HEK293T (cell line): ENCODE measurements at places on chromosomes 7 and 10.

DNA sequence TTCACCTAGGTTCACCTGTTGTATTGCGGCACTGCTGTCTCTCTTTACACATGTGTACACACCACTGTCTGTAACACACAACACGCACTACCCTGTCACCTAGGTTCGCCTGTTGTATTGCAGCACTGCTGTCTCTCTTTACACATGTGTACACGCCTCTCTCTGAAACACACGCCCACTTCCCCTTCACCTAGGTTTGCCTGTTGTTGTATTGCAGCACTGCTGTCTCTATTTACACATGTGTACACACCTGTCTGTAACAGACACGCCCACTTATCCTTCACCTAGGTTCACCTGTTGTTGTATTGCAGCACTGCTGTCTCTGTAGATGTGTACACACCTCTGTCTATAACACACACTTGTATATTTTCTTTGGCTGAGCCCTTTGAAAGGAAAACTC is 51.5 kb downstream of the WDR37 start:
- DNase-seq, result no peak

DNA sequence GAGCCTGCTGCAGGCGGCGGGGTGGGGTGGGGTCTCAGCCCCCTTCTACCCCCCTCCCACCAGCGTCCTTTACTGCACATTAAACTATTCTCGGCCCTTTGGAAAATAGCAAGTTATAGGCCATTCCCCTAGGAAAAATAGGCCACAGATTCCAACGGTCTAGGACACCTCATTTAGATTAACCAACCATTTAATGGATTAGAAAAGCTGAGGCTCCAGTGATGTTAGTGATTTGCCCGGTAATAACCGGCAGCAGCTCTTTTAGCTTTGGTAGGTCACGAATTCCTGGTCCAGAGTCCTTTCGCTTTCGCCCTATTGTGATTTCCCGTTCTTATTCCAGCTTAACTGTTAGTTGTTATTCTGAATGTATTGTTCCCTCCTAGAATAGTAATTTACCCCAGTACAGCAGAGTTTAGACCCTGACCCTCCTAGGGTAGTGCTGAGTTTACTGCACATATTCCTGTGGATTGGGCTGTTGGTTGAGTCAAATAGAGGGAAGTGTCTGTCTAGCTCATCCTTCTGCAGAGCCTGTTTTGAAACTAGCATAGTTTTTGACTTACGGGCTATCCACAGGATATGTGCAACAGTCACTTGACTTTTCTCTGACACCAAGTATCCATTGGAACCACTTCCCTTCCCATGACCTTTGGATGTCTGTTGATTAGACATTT is 754 bp downstream of the GSTO1 start:
- DNase-seq, result no peak

DNA sequence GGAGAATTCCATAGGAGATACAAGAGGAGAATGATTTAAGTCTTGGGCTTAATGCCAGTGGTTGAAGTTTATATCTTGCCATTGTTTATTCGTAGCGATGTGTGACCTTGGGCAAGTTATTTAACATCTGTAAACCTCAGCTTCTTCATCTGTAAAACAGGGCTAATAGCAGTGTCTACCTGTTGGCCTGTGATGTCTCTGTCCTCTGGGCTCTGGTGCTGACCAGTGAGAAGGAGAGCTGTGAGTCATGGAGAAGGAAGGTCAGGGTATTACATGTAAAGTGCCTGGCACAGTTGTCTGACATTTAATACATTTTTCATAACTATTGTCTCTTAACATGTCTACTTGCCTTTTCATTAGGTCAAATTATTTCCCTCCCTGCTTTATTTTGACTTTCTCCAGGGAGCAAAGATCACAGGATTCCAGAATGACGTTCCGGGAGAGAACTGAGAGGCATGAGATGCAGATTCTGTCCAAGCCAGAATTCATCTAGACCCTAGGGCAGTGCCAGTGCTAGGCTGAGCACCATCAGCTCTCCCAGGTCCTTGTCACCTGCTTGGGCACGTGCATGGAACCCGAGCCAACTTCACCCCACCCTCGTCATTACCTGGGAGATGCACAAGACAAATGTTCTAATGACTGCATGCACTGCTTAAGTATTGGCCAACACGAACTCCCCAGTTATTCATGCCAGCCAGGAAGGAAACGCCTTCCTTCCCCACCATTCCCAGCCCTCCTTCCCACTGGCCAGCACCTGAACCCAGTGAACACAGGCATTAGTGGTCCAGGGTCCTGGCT is 187.9 kb downstream of the DPY19L1 start:
- DNase-seq, result no peak

GRCh38 chr10:69634759-69635425 is 4.8 kb downstream of the FAM241B start:
- DNase-seq, result no peak

GRCh38 chr7:45717537-45718235 is 143.5 kb downstream of the ADCY1 start:
- no peak for DNase-seq

- no peak for DNase-seq
Observed at GRCh38 chr10:123604506-123604905, 61.6 kb upstream of the GPR26 start.

GRCh38 chr10:77763453-77764430 is 126.1 kb upstream of the KCNMA1 start:
- no peak for DNase-seq

GRCh38 chr7:1055491-1055955 is 11.2 kb downstream of the GPR146 start:
- no peak for DNase-seq
